ENCODE measurements at places on chromosomes 11 and 22. TPM values are rescaled to one million over a fixed set of nuclear protein-coding genes. Genes with fewer than 3 reads are reported as not detected.

- DNase-seq = no peak
Observed at GRCh38 chr11:122512688-122513087, 142.8 kb upstream of the UBASH3B start.

- DNase-seq = no peak
Observed at GRCh38 chr22:24594569-24595120, 1.8 kb upstream of the LRRC75B start.

GRCh38 chr11:63694596-63694995 is 13.3 kb downstream of the RTN3 start:
- DNase-seq = no peak

DNA sequence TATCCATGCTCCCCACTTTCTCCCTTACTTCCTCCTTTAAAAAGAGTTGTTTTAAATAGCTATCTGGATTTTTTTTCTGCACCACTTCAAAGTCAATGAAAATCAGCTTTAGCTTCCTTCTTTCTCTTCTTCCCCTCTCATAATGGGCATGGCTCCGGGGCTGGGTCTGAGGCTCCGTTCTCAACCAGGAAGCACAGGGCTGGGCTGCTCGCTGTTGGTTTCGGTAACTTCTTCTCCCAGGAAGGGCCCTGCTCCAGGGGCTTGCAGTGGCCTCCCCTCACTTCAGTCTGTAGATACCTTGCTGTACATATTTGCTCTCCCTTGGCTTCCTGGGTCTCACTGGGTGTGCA is 23.8 kb downstream of the MICAL2 start:
- no peak for DNase-seq

DNA sequence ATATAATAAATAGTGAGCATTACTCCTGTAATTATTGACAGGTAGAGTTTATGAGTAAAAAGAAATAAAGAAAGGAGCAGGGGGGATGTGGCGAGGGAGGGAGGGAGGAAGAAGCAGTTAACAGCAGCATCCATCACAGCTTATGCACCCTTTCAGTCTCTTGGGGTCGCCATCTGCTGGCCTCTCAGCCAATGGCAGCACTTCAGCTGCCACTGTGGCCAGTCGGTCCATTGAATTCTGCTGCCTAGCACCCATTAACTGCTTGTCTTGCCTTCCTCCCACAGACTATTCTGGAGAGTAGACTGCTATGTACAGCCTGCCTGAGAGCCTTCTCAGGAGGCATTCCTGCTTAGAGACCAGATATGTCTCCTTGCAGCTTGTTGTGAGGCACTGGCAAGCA is 388.3 kb downstream of the TENM4 start:
- DNase-seq = no peak

GRCh38 chr22:26671317-26672059 is 14.1 kb downstream of the MIAT start:
- no peak for DNase-seq

- DNase-seq = no peak
Observed at GRCh38 chr22:23306926-23307325, 126.6 kb downstream of the BCR start.

The POGLUT3 gene
- 47.7 TPM for polyA plus RNA-seq

The PGA4 gene
- 0.28 TPM for polyA plus RNA-seq

The OR4A15 gene
- not detected for polyA plus RNA-seq

The UBQLN3 gene
- not detected for polyA plus RNA-seq

The CCDC188 gene
- polyA plus RNA-seq = 1.0 TPM

The RTN4RL2 gene
- polyA plus RNA-seq = 2.5 TPM

The E2F8 gene
- 11.4 TPM for polyA plus RNA-seq

Measured in left kidney (tissue), 8 donors.